IPS-NIHi11 (cell line): ENCODE measurements at places on chromosomes 11 and 22.

DNA sequence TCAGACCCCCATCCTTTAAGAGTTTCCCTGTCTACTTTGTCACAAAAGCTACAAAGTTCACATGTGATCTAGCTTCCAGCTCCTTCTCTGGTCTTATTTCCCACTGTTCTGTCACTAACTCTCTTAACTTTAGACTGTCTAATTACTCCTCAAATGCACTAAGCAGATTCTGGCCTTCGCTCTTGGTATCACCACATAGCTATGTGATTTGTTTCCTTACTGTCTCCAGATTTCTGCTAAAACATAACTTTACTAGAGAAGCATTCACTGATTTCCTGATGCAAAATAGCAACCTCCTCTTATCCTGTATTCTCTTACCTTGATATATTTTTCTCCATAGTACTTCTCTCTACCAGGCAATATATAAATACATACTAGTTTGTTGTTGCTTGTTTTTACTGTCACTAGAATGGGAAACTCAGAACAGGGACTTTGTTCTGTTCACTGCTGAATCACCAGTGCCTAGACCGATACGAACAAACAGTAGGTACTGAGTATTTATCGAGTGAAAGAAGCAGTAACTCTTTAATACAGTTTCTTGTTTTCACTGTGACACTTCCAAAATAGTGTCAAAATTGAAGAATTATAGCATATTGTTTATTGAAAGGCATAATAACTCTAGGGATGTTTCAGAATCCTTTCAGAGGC, 205.6 kb downstream of the DDX10 start:
- no peak for DNase-seq

- no peak for DNase-seq
Measured at GRCh38 chr22:21076912-21077625, 31.3 kb downstream of the LRRC74B start.

GRCh38 chr11:68498903-68499883, 38.6 kb downstream of the PPP6R3 start:
- no peak for DNase-seq

DNA sequence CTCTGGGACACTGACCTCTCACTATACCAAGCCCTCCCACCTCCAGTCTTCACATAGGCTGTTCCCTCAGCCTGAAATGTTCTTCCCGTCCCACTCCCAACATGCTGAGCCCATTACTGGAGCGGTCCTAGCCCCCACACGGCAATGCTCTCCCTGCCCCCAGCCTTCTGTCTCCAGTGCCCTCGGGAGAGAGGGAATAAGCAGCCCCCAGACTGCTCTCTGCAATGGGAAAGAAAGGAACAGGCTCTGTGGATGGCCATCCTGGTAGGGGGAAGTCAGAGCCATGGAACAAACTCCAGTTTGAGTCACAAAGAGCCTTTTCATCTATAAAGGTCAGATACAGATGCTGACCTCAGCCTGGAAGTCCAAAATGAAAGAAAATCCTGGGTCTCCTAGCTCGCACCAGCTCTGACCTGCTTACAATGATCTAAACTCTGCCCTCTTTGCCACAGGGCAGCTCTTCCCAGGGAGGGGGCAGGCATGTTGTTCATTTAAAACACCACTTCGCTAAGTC, 62.6 kb downstream of the FLRT1 start:
- no peak for DNase-seq

- DNase-seq = no peak
Measured at GRCh38 chr22:46849101-46849500, 86.7 kb downstream of the TBC1D22A start.

DNA sequence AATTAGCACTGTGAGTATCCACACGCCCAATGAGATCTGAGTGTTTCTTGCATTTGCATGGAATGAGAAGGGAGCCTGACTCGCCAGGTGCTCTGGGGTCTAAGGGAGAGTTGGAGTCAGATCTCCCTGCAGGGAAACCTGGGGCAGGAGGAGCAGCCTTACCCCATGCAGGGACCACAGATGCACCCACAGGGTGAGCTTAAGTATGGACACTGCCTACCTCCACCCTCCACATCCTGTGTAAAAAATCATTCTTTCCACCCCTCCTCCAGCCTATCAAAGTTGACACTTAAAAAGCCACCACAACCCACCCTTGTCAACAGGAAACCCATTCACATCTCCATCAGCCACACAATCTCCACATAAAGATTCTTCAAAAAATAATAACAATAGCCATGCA, 67.0 kb upstream of the IGLL5 start:
- DNase-seq = no peak

DNA sequence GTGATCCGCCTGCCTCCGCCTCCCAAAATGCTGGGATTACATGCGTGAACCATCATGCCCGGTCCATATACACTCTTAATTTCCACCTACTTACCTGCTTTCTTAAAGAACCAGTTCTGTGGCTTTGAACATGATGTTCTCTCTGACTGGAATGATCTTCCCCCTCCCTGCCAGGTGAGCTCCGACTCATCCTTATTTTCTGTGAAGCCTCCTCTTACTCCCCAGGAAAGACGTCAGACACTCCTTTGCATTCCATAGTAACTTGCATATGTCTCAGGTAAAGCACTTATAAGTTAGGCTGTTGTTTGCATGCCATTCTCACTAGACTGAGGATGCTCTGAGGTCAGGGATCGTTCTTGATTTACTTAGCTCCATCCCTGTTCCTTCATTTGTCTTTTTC, 91.8 kb upstream of the RAB1B start:
- no peak for DNase-seq

DNA sequence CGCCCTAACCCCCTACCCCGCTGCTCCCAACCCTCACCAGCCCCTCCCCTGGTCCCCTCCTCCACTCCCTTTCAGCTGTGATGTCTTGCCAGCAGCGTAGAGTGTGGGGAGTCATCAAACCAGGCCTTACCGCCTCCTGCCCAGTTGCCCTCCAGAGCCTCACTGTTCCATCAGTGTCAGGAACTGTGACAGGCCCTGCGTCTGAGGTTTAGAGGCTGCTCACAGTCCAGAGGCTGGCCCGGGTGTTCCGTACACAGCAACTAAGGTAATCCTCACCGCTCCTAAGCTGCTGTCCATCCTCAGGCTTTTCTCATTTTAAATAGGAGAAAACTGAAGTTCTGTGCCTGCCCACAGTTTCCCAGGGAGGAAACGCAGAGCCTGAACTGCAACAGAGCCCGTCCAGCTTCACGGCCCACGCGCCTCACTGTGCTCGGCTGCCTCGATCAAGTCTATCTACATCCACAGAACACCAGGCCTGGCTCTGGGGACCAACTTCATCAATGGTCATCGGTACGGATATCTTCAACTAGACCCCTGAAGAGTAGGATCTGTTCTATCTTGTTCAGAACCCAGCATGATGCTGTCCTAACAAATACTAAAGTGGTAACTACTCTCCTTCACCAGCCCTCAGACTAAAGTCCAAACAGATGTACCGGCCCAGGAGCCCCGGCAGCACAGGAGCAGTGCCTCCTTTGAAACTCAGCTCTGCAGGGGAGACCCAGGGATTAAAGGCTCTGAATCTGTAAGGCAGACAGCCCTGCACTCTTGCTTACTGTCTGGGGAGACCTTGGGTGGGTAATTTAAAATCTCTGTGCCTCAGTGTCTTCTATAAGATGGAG, 10.3 kb downstream of the VPS37C start:
- DNase-seq = no peak

DNA sequence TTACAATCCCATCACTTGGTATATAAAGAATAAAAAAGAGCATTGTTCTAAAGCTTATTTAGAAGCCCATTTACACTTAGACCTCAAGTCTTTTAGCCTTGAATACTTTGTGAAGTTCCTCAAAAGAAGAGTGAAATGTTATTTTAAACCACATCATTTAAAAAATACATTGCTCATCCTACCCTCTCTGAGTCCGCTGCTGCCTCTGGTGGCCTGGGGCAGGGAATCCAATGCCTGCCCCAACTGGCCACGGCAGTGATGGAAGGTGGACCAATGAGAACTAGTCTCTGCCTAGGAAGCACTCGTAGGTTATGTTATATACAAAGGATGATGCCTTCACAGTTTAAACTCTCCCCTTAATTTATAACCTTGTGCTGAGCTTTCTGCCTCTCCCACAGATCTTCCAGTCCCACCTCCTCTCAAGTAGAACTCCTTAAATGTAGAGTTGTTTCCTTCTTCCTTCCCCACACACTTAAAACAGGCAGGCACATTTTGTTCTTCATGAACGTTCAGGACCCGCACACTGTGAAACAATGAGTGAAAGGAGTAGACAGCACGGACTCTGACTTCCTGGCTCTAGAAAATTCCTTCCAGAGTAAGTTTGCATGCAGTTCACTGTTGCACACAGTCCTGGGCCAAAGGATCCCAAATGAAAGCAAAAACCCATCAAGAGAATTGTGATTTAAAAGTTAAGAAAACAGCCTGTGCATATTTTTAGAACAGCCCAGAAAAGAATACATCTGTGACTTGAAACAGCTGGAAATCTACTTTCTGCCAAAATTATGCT, 167.8 kb downstream of the RRAS2 start:
- no peak for DNase-seq

DNA sequence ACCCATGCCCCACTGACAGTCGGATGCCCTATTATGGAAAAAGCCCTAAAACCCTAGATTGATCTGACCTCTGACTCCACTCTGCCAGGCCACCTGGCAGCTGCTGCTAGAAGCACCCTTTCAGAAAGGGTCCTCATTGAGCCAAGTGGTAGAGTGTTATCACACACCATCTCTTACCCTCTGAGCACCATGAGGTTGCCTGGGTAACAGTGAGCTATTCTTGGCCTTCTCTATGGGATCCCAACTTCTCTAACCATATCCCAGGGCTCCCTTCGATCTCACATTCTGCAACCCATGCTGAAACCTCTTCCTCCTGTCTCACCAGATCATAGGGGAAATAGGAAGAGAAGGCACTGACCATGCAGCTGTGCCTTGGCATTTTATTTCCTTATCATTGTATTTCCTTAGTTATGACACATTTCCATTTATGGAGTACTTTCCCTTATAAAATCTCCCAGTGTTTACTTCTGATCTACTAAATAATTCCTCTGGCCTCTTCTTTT, 52.7 kb downstream of the MPPED2 start:
- no peak for DNase-seq

DNA sequence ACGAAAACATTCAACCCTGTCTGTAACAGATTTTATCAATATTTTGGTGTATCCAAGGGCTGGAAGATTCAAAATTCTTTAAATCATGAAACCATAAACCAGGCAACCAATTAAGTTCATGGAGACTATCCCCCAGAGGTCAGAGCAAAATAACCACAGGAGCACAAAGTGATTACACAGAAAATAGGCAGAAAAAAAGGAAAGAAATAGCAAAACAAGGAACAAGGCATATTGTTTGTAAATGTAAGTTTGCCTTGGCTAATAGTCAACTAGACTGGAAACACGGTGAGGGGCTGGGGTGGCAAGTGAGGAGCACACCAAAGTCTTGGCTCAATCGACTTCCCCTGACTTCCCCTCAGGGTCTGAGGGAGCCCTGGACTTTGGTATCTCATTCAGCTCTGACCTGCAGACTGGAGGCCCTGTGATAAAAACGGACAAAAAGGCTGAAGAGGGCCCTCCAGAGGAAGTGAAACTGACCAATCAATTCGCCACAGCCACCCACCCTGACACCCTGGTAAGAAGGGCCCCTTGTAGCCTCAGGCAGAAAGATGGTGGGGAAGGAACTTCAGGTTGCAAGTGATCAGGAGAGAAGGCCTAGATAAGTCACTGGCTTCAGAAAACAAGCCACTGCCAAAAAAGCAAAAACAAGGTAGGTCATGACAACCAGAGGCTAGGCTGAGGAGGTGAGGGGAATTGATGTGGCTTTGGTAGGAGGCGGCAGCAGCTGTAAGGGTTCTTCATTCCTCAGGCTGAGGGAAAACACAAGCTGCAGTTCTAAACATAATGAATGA, 1.8 kb downstream of the SIK3 start:
- peak; percentile 61 for DNase-seq

- DNase-seq = no peak
Measured at GRCh38 chr22:23179381-23180299, 669 bp upstream of the BCR start.

DNA sequence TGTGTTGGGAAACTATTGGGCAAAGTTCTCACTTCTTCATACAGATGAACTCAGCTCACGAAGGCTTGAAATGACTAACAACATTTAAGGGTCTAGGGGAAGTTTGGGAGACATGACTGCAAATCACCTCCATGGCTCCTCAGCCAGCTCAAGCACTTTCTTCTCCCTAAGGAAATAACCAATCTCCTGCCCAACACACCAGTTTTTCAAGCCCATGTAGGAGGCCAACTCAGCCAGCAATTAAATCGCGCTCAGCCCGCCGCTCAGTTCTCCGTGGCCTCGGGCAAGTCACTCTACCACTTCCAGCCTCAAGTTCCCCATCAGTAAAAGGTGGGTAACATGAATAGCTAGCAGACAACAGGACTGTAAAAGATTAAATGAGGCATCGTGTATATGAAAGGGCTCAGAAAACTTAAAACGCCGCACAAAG, 796 bp downstream of the POLDIP3 start:
- no peak for DNase-seq

DNA sequence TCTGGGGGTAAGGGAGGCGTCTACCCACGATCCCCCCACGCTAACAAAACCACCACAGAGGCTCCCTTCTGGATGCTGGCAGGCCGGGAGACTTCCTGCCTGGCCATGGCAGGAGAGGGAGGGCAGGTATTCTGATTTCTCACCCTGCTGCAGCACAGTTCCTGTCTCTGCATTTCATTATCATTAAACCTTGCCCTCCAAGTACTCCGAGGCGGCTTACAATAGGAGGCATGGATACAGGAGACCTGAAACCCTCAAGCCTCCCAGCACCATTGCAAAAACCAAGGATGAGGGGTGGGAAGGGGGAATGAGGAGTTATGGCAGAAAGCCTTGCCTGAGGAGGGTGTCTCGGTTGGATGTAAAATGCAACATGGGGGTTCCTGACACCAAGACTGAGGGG, 44.1 kb upstream of the MN1 start:
- DNase-seq = peak; percentile 44

DNA sequence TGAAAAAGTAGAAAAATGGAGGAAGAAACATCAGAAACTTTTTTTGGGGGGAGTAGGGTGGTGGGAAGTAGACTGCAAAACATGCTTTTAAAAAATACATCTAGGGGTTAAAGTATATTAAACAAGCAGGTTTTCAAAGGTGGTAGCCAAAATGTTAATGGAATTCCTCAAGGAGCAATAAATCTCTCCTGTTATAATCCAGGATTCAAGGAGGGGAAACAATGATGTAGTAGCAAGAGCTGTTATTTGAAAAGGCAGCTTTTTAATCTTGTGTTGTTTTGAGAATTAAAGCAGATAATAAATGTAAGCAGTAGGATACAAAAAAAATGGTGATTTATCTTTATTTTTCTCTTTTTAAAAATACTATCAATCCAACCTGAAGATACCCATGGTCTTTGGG, 736.5 kb upstream of the CCDC90B start:
- no peak for DNase-seq

DNA sequence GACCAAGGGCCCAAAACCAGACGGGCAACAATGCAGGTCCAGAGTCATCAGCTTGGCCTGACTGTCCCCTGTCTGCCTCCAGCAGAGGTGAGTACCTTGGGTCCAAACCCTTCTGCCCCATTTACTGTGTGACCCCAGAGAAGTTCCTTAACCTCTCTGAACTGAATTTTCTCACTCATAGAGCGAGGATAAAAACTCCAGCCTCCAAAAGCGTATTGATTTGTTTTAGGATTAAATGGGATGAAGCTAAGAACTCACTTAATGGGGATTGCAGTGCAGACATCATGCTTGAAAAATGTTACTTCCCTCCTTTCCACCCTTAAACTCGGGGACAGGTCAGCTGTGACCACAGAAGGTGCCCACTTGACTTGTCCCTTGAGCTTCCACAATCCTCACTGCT, 22.6 kb downstream of the IGLL1 start:
- no peak for DNase-seq
